ENCODE measurements at places on chromosomes 6 and 20.

DNA sequence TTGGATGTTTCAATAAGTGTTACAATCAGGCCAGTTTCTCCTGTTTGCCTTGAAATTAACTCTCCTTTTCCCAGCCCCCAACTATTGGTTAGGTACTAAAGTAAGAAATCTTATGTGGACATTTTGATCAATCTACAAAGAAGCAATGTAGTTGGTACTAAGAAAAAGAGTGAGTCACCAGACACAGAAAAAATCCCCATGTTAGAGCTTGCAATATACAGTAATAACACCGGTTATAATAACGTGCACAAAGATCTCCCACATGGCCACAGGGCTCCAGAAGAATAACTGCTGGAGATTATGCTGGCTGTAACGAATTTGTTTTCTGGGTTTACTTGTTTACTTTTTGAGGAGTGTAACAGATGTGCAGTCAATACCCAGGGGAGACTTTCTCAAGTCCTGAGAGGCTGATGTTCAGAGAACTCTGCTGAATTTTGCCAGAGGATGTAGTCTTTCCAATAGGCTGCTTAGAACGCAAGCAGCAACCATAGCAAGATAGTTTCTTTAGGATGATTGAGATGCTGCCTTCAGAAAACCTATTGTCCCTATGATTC is 166.2 kb upstream of the SPACA1 start:
- DNase-seq = no peak

DNA sequence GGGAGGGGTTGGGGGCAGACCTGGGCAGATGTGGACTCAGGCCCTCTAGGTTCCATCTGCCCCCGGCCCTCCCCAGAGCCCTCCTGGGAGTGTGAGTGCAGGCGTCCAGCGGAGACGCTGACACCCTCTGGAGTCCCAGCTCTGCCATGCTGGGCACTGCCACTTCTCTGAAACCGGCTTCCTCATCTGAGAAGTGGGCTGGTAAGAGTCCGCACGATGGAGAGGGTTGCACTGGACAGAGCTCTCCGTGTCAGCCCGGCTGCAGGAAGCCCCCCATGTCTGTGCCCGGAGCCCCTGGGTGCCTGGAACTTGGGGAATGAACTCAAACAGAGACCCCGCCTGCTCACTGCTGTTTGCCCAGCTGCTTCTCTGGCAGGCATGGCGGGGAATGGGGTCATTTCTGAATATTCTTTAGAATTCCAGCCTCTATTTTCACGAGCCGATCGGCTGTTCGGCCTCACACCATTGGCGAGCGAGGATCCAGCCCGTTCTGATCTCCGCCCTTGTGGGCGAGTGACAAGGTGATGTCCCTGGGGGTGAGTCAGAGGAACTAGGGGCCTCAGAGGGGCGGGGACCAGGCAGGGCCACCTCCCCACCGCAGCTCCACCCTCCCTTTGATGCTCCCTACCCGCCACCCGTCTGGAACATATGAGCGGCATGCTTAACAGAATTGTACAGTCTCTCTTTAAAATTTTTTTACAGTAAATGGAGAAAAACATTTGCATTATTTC is 47.8 kb upstream of the GATA5 start:
- peak; percentile 78 for DNase-seq

GRCh38 chr6:26088344-26088743 is 1.1 kb downstream of the HFE start:
- no peak for DNase-seq

GRCh38 chr20:9214685-9215084 is 145.8 kb downstream of the PLCB4 start:
- DNase-seq = no peak

DNA sequence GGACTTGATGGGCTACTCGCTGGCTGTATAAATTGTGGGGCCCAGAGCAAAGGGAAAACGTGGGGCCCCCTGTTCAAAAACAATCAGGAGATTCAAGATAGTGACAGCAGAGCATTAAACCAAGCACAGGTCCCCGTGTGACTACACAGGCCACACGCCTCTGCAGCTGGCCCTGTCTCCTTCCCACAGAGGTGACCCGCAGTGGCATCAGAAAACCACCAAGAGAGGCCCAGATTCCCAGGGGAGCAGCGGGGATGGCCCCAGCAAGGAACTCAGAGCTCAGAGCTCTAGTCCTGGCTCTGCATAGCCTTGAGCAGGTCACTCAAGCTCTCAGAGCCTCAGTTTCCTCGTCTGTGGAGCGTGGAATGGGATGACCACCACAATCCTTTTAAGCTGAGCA is 57.6 kb downstream of the CPNE5 start:
- no peak for DNase-seq

DNA sequence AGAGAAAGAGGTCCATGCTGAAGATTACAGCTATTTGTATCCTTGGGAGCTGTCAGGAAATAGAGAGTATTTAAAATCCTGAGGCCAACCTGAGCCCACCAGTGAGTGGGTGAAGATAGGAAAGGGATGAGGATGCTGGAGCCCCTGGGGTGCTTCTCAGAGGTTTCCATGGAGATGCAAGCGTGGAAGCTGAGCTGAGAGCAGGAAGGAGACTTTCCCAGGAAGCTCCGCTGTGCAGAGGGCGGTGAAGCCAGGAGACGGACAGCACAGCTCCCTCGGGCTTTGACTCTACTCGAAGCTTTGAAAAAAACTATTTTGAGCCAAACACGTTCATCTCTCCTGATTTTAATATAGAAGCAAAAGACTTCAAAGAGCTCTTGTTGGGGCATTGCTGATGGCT is 222.1 kb downstream of the SMOC2 start:
- no peak for DNase-seq
